GDM1 (cell line): ENCODE measurements at places on chromosomes 2 and 18.

- DNase-seq: no peak
Measured at GRCh38 chr18:48838921-48839818, 111.6 kb downstream of the SMAD7 start.

GRCh38 chr2:128710242-128710641 lies 391.6 kb upstream of the HS6ST1 start:
- no peak for DNase-seq

DNA sequence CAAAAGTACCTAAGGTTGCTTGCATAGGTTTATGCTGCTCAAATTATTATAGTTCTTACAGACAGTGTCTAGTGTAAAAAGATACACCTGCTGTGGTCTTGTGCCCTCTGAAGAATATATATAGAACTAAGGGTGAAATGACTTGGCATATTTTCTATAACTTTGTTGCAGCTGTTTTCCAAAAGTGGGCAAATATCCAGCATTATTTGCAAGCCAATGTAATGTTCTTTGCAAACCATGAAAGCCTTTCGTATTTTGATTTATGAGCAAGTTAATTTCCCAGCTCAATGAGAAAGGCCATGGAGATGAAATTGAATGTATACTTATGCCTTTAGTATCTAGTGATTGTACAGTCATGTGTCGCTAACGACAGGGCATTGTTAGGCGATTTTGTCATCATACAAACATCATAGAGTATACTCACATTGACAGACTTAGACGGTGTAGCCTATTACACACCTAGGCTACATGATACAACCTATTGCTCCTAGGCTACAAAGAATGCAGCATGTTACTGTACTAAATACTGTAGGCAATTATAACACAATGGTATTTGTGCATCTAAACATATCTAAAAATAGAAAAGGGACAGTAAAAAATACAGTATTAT lies 116.3 kb downstream of the PLCL1 start:
- no peak for DNase-seq

GRCh38 chr18:8726963-8727705 lies 21.8 kb downstream of the MTCL1 start:
- no peak for DNase-seq

- no peak for DNase-seq
Measured at GRCh38 chr18:44198612-44199284, 481.9 kb upstream of the SETBP1 start.

GRCh38 chr18:60554967-60555366 lies 182.4 kb upstream of the MC4R start:
- DNase-seq: no peak

- no peak for DNase-seq
Measured at GRCh38 chr2:85534099-85534498, 4.9 kb upstream of the MAT2A start.

GRCh38 chr2:188204824-188205223 lies 86.8 kb upstream of the GULP1 start:
- no peak for DNase-seq

DNA sequence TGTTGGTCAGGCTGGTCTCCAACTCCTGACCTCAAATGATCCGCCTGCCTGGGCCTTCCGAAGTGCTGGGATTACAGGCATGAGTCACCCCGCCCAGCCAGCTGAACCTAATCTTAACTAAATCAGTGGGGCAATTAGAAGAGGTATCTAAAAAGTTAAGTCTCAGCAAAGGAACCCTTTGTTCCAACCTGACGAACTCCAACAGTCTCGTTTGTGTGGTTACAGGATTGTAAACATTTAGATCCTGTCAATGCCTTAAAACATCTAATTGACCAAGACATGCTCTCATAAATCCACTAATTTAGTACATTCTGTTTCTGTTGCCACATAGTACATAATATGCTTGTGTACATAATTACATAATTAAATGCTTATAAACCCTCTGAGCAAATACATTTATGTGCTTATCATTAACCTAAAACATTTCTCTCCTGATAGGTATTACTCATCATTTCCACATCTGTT lies 31.1 kb upstream of the STK39 start:
- DNase-seq: no peak

- no peak for DNase-seq
Measured at GRCh38 chr2:23390152-23390551, 5.2 kb downstream of the KLHL29 start.

- DNase-seq: no peak
Measured at GRCh38 chr2:217795067-217795466, 207.7 kb downstream of the TNS1 start.

GRCh38 chr18:51153659-51154371 lies 43.7 kb downstream of the MEX3C start:
- no peak for DNase-seq
